ENCODE measurements at places on chromosomes 2 and 18.
A peak's percentile ranks its signal among the peaks of the same experiment; 100 is the strongest.

GRCh38 chr2:201234663-201235135, 25.6 kb upstream of the CASP8 start:
- DNase-seq: no peak

DNA sequence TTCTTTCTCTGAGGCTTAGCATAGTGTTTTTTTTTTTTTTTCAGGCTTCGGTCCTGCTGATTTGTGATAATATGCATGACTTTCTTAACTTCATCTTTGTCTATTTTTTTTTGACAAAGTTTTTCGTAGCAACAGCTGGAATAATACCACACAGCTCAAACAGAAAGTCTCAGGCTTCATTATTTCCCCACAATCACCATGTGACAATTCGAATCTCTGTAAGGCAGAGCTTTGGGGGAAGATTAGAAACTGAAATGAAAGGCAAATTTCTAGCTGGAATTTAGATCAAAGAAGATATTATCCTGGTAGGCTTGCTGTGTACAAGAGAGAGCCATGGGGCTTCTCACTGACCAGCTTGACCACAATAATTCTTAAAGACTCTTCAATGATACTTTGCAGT, 12.2 kb upstream of the CD28 start:
- DNase-seq: no peak

DNA sequence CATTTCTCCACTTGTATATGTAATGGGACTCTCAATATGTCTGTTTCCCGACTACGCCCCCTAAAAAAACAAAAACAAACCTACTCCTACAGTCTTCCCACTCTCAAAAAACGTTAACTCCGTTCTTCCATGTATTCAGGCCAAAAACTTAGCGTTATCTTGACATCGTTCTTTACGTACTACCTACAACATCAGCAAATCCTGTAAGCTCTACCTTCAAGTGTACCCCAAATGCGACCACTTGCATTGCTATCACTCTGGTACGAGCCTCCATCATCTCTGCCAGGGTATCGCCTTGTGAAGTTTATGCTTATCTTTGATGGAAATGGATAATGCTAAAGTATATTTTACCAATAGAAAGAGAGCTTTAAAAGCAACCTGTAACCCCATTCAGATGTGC, 479 bp downstream of the GPATCH11 start:
- no peak for DNase-seq

DNA sequence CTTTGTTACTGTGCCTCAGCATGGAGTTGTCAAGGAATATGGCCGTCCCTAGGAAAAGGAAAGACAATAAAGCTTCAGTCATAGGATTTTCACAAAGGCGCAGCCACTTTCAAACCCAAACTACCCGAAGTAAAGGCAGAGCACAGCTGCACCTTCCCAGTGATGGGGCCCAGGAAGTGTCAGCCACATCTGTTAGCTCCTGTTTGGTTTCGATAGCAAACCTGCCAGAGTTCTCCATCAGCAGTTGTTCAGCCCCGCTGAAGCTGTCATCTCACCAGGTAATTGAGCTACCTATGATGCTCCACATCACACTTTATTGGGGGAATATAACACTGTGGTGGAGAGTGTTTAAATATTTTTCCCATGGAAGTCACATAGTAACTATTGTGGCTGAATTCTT, 80.7 kb downstream of the LRATD1 start:
- no peak for DNase-seq

GRCh38 chr2:45445037-45445436, 166.0 kb downstream of the SRBD1 start:
- peak; percentile 39 for DNase-seq

- DNase-seq: peak; percentile 69
These were observed 182.3 kb downstream of the RDH14 start for GRCh38 chr2:18378020-18378653.

GRCh38 chr2:120503793-120504571, 158.0 kb downstream of the INHBB start:
- peak; percentile 84 for DNase-seq

DNA sequence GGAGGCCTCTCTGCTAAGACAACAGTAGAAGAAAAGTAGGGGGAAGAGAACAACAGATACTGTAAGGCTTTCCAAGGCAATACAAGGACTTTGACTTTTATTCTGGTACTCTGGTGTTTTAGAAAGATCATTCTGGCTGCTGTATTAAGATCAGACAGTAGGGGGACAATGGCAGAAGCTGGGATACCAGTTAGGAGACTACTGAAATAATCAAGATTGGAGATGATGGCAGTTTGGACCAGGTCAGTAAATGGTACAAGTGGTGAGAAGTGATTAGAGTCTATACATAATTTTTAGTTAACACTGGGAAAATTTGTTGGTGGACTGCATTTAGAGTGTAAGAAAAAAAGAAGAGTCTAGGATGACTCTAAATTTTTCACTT, 139.7 kb downstream of the ROCK1 start:
- peak; percentile 43 for DNase-seq

- no peak for DNase-seq
These were observed 84.3 kb downstream of the ACOXL start for GRCh38 chr2:110816404-110817365.

DNA sequence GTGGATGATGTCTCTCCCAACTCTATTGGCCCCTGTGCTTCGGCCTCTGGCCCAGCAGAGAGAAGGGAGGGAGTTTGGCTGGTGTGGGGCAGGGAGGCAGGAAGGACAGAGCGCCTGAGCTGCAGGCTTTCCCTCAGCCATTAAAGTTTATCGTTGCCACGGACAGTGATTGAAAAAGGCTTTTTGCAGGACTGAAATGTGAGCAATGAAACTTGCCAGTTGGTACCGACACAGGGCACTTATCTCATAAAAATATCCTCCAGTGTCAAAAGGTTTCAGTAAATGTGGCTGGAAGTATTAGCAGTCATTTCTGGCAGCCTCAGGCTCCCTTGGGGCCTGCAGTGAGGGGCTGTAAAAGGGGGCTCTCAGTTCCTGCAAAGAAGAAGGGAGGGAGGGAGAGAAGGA, 169.2 kb downstream of the GLI2 start:
- DNase-seq: no peak

- DNase-seq: peak; percentile 69
These were observed 157.4 kb downstream of the AFF3 start for GRCh38 chr2:99984799-99985515.

DNA sequence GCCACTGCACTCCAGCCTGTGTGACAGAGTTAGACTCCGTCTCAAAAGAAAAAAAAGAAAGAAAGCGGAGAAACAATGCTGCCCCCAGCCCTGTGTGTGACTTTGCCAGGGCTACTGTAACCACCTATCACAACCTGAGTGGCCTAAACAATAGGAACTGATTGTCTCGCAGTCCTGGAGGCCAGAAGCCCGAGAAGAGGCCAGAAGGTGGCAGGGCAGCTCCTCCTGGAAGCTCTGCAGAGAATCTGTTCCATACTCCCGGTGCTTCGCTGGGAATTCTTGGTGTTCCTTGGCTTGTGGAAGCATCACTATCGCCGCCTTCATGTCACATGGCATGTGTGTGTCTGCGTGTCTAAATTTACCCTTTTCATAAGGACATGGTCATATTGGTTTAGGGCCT, 14.4 kb upstream of the RAB17 start:
- peak; percentile 55 for DNase-seq

DNA sequence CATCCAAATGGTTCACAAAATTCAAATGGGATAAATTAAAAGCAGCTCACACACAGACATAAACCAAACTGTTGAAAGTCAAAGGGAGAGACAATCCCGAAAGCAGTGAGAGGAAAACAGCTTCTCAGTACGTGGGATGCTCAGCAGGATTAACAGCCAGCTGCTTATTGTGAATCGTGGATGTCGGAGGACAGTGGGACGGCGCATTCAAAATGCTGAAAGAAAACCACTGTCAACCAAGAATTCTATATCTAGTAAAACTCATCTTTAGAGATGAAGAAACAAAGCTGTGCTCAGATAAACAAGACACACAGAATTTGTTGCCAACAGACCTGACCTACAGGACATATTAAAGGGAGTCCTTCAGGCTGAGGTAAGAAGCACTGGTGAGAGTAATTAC, 102.9 kb downstream of the NFATC1 start:
- DNase-seq: no peak

DNA sequence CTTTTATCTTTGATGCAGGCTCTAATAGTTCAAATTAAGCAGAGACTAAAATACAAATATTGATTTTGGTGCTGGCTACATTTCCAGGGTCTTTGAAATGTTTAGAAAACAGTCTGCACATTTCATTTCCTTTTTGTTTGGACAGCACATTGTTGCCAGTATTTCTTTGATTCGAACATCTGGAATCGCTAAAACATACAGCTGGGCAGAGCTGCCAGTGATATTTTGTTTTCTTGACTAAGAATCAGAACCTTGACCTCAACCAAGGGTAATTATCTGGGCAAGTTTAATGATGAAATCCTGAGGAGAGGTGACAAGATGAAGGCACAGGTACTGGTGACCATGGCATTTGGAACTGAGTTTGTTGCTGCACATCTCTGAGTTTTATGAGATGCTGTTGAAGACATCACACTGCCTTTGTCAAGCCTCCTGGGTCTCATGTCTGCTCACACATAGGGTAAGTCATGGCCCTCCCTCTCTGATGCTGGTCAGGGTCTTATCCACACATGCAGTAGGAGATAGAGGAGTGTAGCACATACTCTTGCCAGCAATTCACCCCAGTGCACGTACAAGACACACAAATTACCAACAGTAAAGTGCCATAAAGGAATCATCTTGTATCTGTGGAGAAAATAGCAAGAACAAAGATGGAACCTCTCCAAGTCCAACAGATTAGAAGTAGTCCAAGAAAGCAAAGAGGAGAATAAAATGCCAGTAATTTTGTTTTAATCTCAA, 391.9 kb downstream of the RND3 start:
- no peak for DNase-seq

- DNase-seq: no peak
These were observed 140.0 kb downstream of the GALNT1 start for GRCh38 chr18:35721431-35722081.

DNA sequence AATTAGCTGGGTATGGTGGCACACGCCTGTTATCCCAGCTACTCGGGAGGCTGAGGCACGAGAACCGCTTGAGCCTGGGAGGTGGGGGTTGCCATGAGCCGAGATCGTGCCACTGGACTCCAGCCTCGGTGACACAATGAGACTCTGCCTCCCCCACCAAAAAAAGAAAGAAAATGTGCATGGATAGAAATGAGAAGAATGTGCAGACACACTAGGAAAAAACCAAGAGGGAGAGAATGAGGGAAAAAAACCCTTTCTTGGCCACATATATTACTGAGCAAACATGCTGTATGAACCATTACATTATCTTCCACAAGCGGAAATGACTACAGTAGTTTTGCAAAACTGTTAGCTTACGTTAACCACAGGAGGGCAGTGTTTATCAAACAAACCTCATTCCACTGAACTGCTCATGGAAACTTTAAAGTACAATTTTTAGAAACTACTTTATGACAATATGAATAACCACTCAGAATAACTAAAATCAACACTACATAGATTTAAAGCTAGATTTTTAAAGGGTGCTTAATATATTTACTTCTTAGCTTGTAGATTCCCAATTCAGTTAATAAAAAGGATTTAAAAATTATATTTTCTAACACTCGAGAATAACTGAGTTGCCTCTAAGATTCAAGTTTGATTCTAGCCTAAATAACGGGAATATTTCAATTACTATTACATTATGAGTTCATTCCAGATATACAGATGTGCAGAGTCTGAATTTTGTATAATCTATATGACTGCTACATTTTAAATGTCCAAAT, 26.4 kb downstream of the ASXL2 start:
- DNase-seq: peak; percentile 72

DNA sequence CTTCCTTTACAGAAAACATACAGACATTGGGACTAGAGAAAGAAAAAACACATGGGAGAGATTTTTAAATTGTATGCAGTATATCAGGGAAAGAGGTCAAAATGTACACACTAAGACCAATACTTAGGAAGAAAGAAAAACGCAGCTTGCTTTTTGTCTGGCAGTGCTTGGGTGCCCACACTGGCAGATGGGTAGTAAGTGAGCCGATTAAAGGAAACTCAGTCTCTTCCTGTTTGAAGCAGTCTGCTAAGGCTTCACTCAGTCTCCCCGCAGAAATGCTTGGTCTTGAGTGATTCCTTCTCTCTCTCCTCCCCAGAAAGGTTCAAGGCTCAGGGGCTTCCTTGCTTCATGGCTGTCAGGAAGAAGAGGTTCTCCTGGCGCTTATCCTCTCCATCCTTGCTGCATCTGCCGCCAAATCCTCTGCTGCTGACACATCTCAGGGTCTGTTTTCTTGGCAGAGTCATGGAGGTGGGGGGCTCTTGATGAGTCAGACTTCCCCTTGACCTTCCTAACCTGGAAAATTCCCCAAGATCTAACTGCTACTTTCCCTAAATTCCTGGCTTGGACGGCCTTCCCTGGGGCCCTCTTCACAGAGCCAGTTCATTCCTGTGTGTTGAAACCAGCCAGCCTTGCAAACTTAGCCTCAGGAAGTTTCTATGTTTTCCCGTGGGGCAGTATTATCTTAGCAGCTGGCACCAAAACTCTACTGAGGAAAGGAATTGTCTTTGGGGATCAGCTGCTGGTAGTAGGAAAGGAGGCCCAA, 10.5 kb upstream of the TMSB10 start:
- DNase-seq: peak; percentile 39

- DNase-seq: no peak
These were observed 246.3 kb upstream of the MYT1L start for GRCh38 chr2:2577407-2577831.

- no peak for DNase-seq
These were observed 253.4 kb upstream of the NETO1 start for GRCh38 chr18:73121207-73121606.

DNA sequence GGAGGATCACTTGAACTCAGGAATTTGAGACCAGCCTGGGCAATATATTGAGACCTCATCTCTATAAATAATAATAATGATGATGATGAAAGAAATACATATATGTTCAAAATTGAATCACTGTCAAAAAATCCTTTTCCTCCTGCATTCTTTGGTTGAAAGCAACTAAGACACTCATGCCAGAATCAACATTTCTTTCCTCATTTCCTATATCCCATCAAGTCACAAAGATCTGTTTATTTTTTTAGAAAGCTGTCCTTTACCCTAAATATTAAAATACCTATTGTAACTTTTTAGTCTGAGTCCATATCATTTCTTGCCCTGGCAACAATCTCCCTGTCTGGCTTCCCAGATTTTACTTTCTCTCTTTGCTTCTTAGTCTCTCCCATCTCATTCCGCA, 31.8 kb upstream of the PPP4R3B start:
- DNase-seq: no peak

DNA sequence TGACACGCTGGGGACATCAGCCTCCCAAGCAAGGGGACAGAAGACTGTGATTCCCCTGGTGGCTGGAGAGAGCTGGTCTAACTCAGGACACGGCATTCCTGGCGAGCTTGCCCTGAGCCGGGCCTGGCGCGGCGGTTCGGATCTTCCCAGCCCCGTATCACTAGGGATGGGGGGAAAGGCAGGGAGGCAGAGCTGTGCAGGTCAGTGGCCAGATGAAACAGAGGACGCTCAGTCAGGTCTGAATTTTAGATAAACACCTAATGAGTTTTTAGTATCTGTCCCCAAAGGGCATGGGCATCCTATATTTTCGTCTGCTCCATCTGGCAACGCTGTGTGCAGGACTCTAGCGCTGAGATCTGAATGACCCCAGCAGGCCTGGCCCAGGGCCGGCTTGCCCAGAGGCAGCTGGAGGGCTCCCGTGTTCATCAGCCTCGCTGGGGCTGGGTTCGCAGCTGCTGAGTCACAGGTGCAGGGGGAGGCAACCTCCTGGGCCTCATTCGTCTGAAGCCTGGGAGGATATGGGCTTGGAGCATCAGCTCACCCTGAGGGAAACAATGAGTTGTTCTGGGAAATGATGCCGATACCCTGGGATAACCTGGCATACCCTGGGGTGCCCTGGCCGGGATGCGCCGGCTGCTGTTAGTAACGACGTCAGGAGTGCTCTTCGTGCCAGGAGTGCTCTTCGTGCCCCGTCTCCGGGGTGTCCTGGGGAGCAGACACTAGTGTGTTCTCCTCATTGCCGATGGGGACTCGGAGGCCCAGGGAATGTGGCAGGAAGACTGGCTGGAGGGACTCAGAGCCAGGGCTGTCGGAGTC, 48.1 kb upstream of the HPCAL1 start:
- no peak for DNase-seq
